ENCODE measurements at places on chromosomes 12 and 14.

GRCh38 chr12:49903700-49904423, at the start of gene FAIM2:
Gene FAIM2 (minus strand): TSS chr12:49903900. CDS start chr12:49903792, 108 bp downstream.
- no peak for DNase-seq

GRCh38 chr12:63668028-63668799, at the start of gene DPY19L2:
Gene DPY19L2 (minus strand): TSS chr12:63668493. CDS start chr12:63668393, 100 bp downstream.
- no peak for DNase-seq

DNA sequence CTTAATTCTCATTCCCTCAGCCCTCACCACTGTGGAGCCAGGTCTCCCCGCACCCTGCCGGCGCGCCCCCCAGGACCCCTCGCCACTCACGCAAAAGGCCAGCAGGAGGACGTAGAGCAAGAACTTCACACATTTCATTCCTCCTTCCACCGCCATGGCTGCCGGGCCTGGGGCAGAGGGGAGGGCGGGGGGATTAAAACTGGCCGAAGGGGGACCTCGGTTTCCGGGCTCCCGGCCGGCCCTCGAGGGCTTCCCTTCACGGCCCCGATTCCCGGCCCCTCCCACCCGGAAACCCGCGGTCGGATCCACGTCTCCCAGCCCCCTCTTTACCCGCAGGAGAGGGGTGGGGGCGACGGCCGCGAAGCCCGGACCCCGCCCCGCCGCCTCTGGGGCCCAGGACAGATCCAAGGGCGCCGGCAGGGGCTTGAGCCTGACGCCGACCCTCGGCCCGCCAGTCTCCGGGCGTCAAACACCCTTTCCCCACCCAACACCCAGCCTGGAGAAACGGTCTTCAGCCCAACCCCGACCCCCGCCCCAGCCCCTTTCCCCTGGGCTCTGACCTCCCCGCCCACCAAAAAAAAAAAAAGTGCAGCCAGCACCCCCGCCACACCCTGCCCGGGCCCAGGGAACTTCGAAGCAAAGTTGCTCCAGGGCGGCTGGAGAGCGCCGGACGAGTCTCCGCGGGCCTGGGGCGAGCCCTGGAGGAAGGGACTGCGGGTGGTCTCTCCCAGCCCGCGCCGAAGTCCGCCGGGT, 447 bp downstream of the CD63 start:
- DNase-seq: no peak

GRCh38 chr14:101113835-101114725, 210.6 kb upstream of the RTL1 start:
- DNase-seq: no peak

- DNase-seq: no peak
Observed at GRCh38 chr14:54177641-54178621, 218.9 kb upstream of the CDKN3 start.

- no peak for DNase-seq
Observed at GRCh38 chr12:52318241-52318990, 2.8 kb downstream of the KRT83 start.

DNA sequence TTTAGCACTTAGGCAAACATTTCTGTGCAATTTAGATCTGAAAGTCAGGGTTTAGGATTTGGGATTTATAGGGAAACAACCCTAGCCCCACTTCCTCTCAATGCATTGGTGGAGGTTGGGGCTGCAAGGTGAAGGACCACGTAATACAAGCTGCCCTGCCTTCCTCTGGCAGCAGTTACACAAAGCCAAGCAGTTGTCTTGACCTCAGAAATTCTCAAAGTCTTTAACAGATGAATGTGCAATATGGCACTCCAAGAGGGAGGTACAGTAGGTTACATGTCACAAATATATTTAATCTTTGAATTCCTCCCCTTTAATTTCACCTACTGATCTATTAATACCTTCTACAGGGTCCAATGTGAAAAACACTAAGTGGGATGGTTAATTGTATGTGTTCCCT, 23.9 kb downstream of the IFNG-AS1 start:
- DNase-seq: no peak

- no peak for DNase-seq
Observed at GRCh38 chr12:46664761-46665287, 161.0 kb downstream of the SLC38A4 start.

DNA sequence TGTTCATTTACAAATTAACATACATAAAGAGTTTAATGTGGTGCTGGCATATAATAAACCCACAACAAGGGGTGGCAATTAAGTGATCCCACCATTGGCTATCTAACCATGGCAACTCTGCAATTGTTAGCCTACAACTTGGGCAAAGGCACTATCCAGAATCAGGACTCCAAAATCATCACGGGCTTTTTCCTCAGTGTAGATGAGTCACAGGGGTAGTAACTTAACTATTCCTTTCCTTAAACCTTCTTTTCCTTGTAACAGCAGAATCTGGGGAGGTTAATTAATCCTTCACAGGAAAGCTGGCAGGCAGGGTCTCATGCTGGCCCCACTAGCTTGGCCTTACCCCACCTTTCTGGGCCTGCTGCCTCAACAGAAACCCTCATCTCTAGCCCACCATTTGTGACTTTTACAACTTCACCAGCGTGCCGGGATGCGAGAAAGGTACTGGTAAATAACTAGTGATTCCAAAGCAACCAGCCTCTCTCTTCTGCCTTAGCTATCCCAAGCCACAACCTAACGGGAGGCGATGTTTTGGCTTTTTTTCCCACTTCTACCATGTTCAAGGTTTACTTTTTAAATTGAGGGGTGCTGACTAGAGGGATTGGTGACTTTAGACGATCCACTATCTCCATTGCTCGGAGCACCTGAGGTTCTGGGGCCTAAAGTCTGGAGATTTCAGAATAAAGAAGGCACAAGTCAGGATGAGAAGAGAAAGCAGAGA, 744 bp downstream of the ATP5MC2 start:
- no peak for DNase-seq

DNA sequence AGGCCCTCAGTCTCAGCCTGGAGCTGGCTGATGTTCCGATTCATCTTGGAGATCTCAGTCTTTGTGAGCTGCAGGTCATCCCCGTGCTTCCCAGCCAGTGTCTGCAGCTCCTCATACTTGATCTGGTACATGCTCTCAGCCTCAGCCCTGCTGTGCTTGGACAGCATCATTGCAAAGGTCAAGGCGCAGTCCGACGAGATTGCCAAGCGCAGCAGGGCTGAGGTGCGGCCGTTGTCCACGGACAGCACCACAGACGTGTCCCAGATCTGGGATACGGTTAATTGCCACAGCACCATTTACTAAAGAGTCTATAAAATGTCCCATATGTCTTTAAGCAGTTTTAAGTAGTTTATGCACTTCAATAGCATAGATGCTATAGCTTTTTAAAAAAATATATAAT, 965.7 kb downstream of the FSCB start:
- DNase-seq: no peak

DNA sequence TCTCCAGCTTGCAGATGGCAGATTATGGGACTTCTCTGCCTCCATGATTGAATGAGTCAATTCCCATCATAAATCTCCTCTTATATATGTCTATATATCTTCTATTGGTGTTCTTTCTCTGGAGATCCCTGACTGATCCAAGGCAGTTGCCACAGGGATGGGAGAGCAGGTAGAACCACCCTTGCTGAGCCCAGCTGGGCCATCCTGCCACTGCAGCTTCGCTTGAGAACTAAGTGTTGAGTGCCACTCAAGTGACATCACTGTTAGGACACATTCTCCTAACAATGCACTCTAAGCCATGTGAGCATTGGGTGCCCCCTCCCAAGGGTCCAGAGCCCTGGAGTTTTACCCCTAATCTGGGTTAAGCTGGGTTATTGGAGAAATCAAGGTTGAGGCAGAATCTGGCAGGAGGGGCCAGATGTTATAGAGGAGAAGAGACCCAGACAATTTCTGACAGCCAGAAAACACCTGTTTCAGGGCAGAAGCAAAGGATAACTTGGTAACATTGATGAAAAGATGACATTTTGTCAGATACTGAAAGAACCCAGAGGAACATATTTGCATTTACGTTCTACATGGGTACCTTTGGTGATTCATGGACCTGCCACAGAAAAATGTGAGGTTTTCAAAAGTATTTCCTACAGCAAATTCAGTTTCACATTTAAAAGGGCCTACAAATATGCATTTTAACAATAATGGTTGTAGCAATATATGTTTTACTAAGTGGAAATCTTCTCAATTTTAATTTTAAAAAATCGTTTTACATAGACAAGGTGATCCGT, 57.2 kb upstream of the MAX start:
- no peak for DNase-seq

GRCh38 chr12:64633940-64634337, 23.6 kb downstream of the RASSF3 start:
- DNase-seq: no peak

DNA sequence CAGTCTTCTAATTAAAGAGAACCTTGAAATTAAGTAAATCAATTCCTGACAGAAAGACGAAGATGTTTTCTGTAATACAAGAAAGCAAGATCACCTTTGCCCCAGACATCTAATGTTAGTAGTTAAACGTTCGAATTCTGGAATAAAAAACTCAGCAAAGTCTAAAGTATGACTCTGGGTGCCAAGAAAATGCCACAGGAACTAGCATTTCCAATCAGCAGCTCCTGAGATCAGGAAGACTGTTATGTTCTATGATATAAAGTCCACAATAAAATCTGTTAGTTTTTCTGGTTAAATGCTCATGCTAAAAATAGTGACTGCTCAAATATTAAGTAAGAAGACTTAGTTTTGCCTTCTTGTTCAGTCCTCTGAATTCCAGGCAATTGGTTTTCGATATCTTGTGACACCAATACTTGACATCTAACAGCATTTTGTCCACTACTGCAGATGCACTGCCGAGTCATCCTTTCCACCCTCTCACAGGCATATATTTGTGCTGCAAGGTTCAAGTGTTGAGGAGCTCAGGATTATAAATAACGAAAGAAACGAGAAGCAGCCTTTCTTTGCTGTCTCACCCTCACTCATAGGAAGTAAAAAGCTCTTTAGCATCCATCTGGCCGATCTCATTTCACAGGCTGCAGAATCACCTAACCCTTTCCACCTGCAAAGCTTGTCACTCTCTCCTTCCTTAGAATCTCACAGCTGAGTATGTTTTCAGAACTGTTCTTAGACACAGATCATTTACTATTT, 32.0 kb downstream of the SSH1 start:
- DNase-seq: no peak

GRCh38 chr14:76908834-76909233, 82.6 kb downstream of the LRRC74A start:
- no peak for DNase-seq

DNA sequence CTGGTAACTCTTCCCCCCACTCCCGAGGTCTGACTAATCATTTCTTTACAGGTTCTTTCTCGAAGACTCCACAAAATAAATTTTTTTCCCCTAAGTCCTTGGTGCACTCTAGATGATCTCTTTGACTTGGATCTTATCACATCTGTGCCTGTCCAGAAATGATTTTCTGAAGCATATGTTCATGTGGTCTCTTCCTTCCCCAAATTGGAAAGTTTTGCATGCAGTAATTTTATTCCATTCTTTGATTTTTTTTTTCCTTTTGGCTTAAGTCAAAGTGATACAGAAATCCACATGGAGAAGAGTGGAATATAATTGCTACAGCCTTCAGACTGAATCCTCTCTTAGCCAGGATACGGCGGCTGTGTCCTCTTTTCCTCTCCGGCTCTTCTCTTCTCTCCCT, 213.3 kb downstream of the BMP4 start:
- no peak for DNase-seq

DNA sequence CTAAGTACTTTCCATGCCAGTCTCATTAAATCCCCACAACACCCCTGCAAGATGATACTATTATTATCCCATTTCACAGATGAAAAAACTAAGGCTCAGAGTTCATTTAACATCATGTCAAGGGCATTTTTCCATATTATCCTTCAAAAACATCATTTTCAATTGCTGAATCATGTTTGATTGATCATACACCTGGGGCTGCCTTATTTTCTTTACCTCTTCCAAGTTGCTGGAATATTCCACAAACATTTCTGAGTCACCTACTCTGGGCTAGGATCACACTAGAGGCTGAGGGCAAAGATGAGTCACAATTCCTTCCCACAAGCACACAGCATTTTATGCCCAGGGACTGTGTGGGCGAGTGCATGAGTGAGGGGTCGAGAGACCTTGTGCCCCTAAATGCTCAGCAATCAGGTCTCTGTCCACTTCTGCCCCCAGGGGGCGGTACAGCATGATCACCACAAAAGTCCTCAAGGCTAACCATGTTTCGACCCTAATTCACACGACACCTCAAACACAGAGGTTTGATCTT, 14.1 kb upstream of the TMEM119 start:
- DNase-seq: no peak

GRCh38 chr12:7716381-7716780, 5.1 kb downstream of the DPPA3 start:
- DNase-seq: no peak

DNA sequence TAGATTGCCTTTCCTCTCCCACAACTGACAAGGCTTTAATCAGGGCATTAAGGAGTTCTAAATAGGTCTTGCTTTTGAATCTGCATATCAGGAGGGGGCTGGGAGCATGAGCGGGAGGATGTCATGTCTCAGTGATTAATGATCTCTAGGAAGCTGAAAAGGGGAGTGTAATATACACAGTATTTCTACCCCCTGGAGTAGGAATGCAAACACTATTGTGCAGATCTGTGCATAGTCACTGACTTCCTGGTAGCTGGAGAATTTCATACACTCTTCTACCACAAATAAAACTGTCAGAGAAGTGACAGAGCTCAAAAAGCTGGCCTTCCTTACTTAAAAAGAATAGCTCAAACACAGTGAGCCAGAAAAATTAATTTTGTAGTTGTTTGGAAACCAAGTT, 65.8 kb downstream of the RIC8B start:
- DNase-seq: no peak

GRCh38 chr12:124024776-124025175, 51.8 kb downstream of the ZNF664 start:
- DNase-seq: no peak

DNA sequence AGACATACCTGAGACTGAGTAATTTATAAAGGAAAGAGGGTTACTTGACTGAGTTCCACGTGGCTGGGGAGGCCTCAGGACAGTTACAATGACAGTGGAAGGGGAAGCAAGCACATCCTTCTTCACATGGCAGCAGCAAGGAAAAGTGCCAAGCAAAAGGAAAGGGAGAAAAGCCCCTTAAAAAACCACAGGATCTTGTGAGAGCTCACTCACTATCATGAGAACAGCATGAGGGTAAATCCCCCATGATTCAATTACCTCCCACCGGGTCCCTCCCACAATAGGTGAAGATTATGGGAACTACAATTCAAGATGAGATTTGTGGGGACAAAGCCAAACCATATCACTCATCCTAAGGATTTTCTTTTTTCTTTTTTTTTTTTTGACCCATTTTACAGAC, 177.8 kb upstream of the EEA1 start:
- no peak for DNase-seq

GRCh38 chr14:34063470-34064164, 112.7 kb upstream of the EGLN3 start:
- no peak for DNase-seq
